ENCODE measurements at places on chromosomes 6 and 20.
A peak's percentile ranks its signal among the peaks of the same experiment; 100 is the strongest.

- DNase-seq = no peak
Measured at GRCh38 chr6:34324738-34325444, 67.6 kb downstream of the NUDT3 start.

- no peak for DNase-seq
Measured at GRCh38 chr6:160215232-160215631, 43.4 kb downstream of the SLC22A2 start.

DNA sequence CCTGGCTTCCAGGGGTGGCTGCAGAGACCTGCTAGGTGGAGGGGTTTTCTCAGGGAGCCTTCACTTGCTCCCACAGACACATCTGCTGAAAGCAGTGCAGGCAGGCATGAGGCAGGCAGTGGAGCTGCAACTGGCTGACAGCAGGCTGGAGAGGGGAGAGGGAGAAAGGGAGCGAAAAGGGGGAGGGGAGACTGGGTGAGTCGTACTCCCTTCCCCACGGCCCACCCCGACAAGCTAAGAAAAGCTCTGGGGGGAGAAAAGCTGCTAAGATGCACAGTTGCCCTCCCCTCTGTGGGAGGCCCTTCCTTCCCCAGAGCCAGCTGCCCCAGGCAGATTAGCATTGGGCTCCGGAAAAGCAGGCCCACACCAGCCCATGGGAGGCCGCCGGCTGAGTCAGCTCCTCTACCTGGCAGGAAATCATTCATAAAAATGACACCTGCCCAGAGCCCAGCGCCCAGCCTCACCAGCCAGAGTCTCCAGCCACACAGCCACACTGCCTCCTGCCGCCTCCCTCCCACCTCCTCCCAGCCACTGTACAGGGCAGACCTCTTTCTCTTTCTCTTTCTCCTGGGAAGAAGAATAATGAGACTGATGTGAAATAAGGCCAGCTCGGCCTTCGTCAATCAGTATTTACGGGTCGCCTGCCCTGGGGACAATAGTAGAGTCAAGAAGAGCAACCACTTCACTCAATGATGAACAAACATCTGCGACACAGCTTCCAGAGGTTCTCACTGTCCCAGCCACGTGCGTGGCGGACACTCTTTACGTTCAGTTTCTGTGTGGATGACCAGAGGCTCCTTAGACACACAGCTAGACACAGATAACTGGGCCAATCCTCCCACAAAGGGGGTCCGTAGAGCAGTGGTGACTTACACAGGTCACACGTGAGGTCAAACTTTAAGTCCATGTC is 7.7 kb upstream of the C20orf203 start:
- DNase-seq = peak; percentile 26

- DNase-seq = no peak
Measured at GRCh38 chr6:106883808-106884262, 90.7 kb downstream of the CD24 start.

DNA sequence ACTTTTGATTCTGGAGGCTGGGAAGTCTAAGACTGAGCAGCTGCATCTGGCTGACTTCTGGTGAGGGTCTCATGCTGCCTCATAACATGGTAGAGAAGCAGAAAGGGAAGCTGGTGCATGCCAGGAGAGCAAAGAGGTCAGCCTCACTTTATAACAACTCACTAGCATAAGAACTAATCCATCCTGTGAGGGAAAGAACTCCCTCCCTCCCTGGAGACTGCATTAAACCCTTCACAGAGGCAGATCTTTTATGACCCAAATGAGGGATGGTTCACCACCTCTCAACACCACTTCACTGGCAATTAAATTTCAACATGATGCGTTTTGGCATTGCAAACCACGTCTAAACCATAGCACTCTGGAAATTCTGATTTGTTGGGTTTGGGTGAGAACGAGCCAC is 33.9 kb downstream of the STXBP5 start:
- DNase-seq = no peak

DNA sequence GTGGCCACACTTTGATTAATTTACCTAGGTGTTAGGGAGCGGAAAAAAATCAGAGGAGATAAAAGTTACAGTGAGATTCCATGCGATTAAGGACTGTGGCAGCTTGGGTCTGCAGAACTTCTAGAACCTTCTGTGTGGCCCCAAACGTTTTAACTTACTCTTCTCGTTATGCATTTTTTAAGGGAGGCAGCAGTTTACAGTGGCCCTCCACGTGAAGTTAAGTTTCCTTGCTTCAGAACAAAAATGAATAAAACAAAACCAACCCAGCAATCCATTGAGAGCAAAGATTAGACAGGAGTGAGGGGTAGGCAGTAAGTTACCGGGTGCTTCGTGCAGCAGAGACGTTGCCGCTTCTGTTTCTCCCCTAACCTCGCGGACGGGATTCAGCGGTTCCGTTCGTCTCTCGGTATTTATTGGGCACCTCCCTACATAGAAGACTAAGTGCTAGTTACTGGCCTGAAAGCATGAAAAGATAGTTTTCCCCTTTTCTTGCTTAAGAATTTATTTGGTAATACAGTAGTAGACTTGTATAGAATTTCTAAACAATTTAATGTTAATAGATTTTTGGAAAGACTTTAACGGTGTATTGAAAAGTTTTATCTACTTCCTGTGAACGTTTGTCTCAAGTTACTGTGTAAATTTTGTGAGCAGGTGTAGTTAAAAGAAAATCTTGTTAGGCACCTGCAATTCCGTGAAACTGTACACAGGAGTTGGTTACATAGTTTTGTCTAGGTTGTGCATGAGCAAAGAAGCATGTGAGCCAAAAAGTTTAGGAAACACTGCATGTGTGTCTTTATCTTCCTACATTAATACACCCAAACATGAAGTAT is 1.1 kb downstream of the BAG2 start:
- no peak for DNase-seq

- DNase-seq = peak; percentile 36
Measured at GRCh38 chr6:100229512-100229911, 235.2 kb downstream of the SIM1 start.

- DNase-seq = no peak
Measured at GRCh38 chr6:33668328-33668727, 43.2 kb downstream of the UQCC2 start.
